CD4-positive, alpha-beta T cell treated with Interferon alpha-2 for 1 hour (primary cell): ENCODE measurements at places on chromosomes 7 and 10.

DNA sequence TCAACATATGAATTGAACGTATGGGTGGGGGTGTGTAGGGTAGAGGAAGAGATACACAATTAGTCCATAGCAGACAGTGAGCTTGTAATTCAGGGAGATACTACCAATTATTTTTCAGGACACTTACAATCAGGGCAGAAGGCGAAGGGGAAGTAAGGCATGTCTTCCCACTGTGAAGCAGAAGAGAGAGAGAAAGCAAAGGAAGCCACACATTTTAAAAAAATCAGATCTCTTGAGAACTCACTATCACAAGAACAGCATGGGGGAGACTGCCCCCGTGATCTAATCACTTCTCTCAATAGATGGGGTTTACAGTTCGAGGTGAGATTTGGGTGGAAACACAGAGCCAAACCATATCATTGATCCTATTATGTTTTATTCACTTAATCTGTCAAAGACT lies 116.4 kb upstream of the RPA3 start:
- DNase-seq: no peak

- peak; percentile 33 for DNase-seq
Measured at GRCh38 chr10:16995867-16996529, 133.6 kb downstream of the CUBN start.

GRCh38 chr7:134823400-134823799 lies 44.0 kb downstream of the CALD1 start:
- DNase-seq: no peak

GRCh38 chr10:52106899-52107298 lies 207.2 kb upstream of the DKK1 start:
- DNase-seq: no peak

GRCh38 chr7:25752967-25753791 lies 398.8 kb upstream of the NFE2L3 start:
- DNase-seq: no peak

DNA sequence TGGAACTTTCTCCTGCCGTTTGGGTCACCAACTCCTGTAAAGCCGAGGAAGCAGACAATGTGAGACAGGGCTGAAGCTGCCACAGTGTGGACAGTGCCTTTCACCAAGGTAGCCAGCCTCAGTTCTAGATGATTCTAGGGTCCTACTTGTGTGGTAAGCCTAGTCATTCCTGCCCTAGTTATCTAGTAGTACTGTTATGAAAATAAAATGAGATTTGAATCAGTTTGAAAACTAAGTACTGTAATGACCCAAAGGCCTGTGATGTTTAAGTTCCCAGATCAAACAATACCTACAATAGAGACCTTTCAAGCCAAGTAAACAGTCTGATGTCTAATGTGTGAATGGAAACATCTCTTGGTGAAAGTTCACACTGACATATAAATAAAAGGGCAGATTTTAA lies 37.1 kb downstream of the POLL start:
- no peak for DNase-seq

- no peak for DNase-seq
Measured at GRCh38 chr10:119503821-119504220, 38.7 kb downstream of the RGS10 start.

DNA sequence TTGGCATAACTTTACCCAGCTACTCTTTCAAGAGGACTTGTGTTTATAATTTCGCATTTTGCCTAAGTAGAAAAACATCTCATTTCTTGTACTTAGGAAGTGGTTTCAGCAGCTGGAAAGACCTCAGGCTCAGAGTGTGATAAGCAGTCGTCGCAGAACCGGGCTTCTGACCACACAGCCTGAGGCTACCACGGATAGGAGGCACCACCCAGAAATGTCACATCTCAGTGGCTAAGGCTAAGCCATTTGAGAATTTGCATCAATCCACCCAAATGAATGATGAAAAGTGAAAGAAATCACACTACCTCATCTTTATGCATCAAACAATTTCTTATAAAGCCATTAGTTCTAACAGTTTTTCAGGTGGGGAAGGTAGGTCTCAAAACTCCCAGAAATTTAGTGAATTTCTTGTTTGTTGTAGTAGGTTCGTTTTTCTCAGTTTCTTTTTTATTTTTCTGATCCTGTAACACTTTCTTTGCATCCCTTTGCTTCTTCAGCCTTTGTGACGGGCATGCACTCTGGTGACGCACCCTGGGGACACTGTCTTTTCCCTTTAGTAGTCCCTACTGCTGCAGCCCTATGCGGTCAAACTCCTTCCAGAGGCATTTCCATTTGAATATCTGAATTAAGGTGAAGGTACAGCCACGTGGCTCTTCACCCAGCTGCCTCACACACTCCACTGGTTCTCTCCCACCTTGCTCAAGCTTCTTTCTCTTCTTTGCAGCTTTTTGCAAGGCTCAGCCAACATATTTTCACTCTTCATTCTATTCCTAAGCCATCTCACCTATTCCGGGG lies 68.5 kb downstream of the MAP3K8 start:
- peak; percentile 73 for DNase-seq

DNA sequence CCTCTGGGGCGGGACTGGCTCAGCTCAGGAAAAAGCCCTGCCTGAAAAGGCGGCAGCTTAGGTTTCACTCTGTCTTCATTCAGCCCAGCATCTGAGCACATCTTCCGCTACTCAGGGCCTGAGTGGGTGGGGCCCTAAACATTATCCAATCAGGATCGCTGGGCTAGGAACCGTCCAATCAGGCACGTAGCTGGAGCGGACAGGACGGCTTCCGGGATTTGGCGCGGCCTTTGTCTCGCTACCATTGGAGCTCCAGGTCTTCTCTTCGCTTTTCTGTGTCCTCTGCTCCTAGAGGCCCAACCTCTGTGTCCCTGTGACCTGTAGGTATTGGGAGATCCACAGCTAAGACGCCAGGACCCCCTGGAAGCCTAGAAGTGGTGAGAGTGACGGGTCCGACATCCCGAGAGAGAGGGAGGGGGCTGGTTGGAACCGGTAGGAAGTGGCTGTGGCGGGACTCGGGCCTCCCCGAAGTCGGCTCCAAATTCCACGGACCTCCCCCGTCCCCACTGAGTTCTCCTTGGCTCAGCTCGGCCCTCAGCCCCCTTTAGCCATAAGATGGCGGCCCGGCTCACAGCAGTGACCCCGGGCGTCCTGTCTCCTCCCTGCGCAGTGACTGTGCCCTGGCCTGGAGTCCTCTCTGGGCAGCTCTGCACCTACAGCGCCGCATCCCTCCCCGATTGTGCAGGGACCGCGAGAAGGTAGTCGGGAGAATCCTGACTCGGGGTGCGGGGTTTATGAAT lies 99.1 kb downstream of the ZNF680 start:
- DNase-seq: peak; percentile 31

DNA sequence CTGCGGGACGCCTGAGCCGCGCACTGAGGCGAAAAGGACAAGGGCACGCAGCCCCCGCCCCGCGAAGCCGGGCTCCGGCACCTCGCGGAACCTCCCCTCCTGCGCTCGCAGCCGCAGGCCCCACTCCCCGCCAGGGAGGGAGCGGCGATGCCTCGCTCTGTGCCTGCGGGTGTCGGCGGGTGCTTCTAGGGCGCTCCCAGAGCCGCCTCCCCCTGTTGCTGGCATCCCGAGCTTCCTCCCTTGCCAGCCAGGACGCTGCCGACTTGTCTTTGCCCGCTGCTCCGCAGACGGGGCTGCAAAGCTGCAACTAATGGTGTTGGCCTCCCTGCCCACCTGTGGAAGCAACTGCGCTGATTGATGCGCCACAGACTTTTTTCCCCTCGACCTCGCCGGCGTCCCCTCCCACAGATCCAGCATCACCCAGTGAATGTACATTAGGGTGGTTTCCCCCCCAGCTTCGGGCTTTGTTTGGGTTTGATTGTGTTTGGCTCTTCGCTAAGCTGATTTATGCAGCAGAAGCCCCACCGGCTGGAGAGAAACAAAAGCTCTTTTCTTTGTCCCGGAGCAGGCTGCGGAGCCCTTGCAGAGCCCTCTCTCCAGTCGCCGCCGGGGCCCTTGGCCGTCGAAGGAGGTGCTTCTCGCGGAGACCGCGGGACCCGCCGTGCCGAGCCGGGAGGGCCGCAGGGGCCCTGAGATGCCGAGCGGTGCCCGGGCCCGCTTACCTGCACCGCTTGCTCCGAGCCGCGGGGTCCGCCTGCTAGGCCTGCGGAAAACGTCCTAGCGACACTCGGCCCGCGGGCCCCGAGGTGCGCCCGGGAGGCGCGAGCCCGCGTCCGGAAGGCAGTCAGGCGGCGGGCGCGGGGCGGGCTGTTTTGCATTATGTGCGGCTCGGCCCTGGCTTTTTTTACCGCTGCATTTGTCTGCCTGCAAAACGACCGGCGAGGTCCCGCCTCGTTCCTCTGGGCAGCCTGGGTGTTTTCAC lies 519 bp downstream of the ITGB8 start:
- no peak for DNase-seq

GRCh38 chr7:135493362-135493761 lies 16.5 kb downstream of the CNOT4 start:
- DNase-seq: no peak

DNA sequence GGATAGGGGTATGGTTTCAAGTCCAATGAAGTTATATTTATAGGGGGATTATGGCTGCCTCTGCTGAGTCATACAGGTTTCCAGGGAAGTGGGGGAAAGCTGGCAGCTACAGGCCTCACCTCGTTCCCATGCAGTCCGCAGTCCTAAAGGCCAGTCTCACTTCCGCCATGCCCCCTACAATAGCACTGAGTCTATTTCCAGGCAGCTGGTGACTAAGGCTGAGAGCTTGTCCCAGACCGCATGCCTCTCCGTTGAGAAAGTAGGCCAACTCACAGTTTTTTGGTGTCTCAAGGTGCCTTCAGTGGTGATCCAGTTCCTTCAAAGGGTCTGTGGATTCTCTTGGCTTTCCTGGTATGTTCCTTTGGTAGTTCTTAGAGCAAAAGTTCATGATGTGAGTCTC lies 203.9 kb upstream of the GLI3 start:
- DNase-seq: no peak
